ENCODE measurements at places on chromosomes 5 and 9.

DNA sequence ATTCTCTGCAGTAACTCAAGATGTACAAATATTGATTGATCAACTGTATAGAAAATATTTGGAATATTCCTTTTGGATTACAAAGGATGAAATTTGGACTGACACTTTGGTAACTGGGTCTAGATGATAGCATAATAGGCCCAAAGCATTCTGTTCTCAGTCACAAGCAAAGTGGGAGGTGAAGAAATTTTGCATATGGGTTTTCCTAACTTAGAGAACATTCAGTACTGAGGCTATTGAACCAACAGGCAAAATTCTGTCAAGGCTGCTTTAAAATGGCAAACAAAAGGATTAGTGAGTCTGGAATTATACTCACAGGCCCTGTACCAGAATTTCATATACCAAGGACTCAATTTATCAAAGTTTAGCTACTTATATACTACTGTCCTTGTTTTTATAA lies 1020.6 kb downstream of the TLE4 start:
- DNase-seq, result no peak

DNA sequence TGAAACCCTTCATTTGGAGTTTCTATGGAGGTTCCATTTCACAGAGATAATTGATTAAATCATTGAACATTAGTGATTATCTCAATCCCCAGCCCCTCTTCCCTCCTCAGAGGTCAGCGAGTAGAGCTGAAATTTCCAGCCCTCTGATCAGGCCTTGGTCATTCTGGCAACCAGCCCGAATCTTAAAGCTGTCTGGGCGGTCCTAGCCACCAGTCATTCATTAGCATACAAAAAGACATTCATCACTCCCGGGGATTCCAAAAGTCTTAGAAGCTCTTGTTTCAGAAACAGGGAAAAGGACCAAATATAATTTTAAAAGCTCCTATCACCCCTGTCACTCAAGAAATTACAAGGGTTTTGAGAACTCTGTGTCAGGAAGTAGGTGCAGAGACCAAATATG lies 41.3 kb downstream of the ZNF474 start:
- DNase-seq, result no peak

DNA sequence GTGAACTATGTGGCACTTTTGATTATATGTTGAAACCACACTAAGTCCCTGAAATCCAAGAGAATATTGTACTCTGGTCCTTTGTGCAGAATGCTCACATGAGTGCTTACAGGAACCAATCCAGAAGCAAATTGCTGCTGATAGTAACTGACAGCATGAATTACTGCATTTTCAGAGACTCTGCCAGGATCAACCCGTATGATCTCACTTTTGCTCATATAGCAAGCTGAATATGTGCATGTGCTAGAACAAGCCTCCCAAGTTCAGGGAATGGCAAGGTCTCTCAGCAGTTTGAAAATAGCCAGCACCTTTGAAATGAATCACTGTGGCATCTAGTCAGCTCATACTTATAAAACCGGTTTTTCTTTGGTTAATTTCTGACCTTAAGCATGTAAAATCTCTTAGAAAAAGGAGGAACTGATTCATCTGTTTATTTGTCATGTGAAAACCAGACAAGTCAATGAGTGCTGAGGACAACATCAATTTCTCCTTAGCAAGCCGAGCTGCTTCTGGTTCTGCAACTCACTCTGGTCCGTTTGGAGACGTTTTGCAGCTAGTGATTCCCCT lies 215.7 kb upstream of the ELL2 start:
- DNase-seq, result no peak

GRCh38 chr9:120474591-120475243 lies 105.2 kb downstream of the CDK5RAP2 start:
- no peak for DNase-seq

GRCh38 chr5:95638632-95639031 lies 7.9 kb upstream of the RFESD start:
- DNase-seq, result no peak

- DNase-seq, result no peak
Observed at GRCh38 chr5:179405054-179405416, 59.8 kb upstream of the ADAMTS2 start.

DNA sequence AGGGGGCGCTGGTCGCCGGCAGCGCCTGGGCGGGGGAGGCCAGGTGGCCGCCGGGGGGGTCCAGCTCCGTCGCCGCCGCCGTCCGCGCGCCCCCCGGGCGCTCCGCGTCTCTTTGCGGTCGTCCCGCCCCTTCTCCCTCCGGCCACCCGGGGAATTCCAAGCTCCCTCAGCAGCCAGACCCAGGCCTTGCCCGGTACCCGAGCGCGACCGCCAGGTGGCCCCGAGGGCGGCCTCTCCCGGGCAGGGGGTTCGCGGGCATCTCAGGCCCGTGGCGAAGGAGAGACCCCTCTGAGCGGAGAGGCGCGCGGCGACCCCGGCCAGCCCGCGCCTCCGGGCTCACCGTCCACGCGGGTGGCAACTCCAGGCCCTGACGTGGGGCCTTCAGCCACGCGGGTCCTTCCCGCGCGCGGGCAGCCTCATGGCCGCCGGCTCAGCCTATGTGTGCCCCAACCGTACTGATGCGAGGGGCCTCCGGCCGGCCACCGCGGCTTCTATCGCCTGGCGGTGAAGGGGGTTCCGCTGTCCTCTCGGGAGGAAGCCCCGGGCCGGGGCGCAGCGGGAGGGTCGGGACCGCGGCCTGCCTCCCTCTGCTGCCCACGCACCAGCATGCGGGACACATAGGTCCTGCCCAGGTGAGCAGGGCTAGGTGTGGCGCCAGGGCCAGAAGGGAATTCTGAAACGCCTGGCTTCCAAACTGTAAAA lies 529 bp upstream of the NRARP start:
- no peak for DNase-seq

- no peak for DNase-seq
Observed at GRCh38 chr9:137813651-137814415, 63.7 kb upstream of the CACNA1B start.

- DNase-seq, result no peak
Observed at GRCh38 chr9:89647366-89648128, 42.7 kb downstream of the GADD45G start.

DNA sequence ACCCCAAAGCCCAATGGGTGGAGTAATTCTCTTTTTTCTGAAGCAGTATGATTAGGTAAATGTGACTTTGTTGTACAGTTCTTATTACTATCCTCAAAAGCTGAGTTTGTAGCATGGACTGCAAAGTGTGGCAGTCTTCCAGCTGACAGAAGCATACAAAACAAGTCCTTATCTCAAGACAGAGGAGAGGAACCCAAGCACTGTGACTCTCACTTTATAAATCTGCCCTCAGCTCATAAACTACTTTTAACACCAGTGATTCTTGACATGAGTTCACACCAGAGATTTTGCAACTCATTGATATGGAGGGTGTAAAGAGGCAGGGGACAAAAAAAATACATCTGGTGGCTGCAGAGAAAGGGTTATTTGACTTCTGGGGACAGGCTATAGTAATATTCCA lies 251.6 kb downstream of the NTRK2 start:
- no peak for DNase-seq

GRCh38 chr5:143119291-143119769 lies 284.2 kb downstream of the NR3C1 start:
- DNase-seq, result no peak

GRCh38 chr9:109317979-109318741 lies 2.7 kb downstream of the EPB41L4B start:
- DNase-seq, result no peak

GRCh38 chr5:142971303-142972013 lies 201.3 kb downstream of the ARHGAP26 start:
- no peak for DNase-seq

- DNase-seq, result no peak
Observed at GRCh38 chr5:180212363-180213255, 3.6 kb upstream of the RASGEF1C start.

- DNase-seq, result no peak
Observed at GRCh38 chr9:15156241-15156640, 150.8 kb downstream of the TTC39B start.

- no peak for DNase-seq
Observed at GRCh38 chr9:32742296-32742695, 41.0 kb upstream of the TMEM215 start.

GRCh38 chr5:37283214-37283820 lies 34.1 kb upstream of the CPLANE1 start:
- DNase-seq, result no peak

DNA sequence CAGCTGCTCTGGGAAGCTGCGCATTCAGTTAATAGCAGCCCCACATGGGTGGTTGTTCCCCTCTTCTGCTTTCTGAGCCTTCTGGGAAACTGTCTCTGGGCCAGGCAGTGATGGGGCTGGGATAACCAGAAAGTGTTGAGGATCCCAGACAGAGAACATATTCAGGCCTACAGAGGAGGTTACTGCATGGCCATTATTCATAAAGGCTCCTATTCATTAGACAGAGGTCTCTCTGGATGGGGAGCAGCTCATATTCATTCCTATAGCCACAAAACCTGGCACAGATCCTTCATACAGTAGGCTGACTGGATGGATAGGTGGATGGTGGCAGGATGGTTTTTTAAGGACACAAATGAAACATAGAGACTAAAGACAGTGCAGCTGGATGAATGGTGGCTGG lies 76.3 kb downstream of the HSPA4 start:
- DNase-seq, result no peak

DNA sequence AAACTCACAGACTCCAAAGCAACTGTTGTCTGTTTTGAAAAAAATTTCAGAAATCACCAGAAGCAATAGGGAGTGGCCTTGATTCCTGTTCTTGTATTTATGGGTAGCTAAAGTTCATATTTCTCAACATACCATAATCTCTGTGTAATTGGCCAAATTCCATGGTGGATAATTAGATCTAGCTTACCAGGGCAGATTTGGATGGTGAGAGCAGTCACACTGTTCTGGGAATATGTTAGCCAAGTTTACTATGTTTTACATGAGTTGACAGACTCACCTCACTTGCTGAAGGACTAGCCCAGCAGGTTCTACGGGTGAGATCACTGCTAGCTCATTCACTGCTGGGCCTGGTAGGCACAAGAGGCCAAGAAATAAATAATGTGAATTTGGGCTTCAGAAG lies 32.7 kb upstream of the CDKN2B start:
- DNase-seq, result no peak

DNA sequence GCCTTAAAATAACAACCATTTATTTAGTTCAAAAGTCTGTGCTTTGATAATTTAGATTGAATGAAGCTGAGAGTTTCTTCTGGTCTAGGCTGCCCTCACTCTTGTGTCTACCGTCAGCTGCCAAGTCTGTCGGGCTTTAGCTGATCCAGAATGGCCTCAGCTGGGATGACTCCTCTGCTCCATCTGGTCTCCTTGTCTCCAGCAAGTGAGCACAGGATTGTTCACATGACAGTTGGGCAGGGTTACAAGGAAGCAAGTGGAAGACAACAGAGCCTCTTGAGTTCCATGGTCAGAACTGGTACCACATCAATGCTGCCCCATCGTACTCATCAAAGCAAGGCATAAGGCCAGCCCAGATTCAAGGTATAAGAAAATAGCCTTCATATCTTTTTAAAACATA lies 9.0 kb downstream of the HTR1A start:
- DNase-seq, result no peak

- no peak for DNase-seq
Observed at GRCh38 chr5:180289433-180289832, 2.5 kb downstream of the MAPK9 start.

- no peak for DNase-seq
Observed at GRCh38 chr5:147554261-147554817, 44.5 kb upstream of the DPYSL3 start.

DNA sequence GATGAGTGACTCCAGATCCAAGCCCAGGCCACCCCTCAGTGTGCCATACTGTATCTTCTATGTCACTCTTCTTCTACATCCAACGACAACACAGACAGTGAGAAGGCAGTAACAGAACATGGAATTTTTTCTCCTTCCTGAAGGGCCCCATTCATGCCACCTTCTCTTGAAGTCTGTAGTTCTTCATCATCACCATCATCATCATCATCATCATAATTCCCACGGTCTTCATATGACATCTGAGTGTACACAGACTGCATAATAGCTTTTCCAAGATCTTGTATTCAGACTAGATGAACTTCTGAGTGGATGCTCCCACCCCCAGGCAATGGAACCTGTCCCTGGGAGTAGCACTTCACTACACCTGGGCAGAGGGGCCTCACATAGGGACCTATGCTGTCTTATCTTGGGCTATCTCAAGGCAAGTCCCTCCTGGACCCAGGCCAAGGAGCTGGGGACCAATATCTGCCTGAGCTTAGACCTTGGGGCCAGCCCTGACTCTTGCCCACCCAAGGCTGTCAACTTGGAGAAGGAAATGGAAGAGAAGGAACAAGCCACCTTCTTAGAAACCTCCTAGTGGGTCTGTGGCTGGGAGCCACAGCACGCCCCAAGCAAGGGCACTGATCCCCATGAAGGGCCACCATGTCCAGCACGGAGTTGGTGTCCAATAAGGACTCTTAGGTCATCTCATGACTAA lies 159.1 kb downstream of the FSTL4 start:
- no peak for DNase-seq

DNA sequence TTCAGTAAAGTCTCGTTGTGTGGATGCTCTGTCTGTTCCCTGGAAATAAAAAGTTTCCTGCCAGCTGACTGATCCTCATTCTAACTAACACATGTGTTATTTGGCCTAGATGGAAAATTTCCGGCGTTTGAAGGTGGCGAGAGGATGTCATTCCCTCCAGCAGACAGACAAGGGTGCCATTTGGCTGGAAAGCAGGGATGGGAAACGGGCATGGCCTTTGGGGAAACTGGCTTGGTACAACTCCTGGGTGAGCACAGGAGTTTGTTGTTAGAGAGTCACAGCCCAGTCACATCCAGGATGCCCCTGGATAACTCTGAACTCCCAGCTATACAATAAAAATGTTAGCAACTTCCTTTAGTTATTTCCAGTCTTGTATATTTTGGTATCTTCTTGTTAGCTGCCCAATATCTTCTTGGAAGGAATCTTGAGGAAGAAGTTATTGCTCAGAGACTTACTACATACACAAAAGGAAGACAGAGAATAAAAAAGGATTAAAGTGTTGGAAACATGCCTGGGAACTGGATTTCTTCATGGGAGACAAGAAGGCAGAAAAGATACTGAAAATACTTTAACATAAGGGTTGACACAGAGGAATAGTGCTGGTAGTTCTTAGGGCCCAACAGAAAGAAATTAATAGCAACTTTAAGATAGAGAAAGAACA lies 41.9 kb downstream of the TEK start:
- DNase-seq, result no peak
